ENCODE measurements at places on chromosomes 4 and X.

GRCh38 chr4:77052352-77052751, 23.4 kb downstream of the CCNI start:
- DNase-seq: peak; percentile 67

- DNase-seq: no peak
Observed at GRCh38 chr4:7236847-7237246, 44.5 kb downstream of the SORCS2 start.

DNA sequence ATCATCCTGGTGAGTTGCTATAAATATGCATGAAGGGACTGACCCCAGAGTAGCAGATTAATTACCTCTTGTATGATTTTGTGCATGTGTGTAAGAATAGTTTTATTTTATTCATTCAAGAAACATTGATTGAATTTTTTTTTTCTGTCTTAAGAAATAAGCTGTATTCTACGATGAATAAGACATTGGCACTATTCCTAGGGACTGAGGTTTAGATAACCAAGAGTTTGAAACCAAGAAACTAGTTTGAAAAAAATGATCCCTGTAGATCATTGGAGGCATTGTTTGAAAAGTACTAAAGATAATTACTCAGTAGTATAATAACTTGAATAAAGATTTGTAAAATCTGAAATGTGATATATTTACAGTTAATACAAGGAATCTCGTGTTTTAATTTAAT, 1086.9 kb downstream of the PCDH7 start:
- no peak for DNase-seq

DNA sequence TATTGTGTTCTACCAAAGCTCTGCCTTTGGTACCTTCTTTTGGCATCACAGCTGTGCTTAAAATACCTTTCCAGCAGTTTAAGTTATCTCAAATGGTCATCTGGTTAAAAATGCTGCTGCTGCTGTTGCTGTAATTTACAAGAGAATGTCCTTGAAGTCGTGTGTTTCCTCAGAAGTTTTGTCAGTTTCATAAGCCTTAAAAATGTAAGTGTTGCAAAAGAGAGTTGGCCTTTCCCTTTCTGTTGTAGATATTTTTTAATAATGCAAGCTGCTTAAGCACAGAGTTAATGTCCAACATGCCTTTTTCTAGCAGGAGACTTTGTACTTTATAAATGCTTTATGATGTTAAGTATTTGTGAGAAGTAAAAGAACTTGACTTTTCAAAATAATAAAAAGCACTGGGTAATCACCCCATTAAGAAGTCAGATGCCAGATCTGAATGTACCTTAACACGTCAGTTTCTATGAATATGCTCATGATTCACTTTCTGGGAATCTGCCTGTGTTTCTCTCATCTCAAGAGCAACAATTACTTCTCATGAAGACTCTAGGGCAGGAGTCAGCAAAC, 35.3 kb upstream of the TENM3 start:
- no peak for DNase-seq

DNA sequence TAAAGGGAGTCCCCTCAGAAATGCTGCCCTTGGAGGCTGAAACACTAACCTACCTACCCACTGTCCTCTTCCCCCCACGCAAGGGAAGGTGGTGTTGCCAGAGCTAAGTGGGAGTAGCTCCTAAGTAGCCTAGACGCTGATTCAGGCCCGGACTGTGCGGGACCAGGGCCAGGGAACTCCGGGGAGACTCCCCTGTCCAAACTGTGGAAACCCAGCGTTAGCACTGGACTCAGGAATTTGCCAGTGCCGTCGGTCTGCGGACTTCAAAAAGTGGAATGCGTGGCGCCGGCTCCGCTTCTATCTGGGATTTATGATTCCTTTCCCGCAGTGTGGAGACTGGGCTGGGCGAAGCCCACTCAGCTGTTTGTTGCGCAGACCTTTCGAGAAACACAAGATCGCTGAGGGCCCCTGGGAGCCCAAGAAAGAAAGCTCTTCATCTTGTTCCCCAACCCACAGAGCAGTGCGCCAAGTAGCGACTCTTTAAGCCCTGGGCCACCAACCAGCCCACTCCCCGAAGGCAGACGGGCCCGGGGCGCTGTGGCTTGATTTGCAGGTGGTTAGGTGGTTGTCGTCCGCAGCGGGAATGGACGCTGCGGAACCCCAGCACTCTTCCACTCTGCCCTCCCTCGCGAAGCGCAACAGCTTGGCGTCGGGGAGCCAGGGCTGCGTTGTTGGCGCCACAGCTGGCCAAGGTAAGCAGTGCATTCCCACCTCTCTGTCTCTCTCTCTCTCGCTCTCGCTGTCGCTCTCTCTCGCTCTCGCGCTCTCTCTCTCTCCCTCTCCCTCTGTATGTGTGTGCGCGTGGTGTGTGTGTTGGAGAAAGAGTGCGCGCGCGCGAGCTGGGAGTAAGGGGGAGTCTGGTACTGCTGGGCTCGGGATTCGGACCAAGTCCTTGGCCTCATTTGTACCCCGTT, 2.0 kb downstream of the TMEM255A start:
- DNase-seq: peak; percentile 67

DNA sequence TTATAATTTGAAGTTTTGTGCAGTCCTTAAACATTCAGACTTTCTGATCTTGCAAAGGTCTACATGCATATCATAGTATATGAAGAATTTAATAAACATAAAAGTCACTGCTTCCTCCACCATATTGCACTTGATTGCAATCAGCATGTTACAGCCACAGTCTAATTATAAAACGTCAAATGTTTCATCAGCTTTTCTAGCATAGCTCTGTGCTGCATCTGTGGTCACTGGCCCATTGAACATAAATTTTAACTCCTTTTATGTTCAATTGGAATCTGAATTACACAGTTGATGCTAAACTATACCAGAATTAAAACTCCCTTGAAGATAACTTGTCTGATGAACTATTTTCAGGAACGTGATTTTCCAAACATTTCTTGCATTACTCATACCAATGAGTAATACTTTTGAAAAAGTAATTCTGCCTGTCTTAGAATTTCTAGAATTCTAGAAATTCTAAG, 329.1 kb downstream of the GALNTL6 start:
- DNase-seq: no peak

DNA sequence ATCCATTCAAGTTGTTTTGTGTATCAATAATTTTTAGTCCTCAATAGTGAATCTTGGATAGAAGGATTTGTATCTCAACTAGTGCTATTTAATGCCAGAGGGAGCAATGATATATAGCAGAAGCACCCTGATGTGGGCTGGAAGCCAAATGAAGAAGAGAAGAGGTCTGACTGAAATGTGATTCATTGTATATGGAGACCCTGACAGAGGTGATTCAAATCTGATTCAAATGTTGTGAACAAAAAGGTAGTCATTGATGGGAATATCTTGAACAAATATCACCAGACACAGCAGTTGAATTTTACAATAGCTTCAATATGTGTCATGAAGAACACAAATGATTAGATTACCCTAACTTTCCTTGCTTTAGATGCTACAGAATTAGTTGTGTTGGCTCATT, 27.5 kb upstream of the SULT1B1 start:
- no peak for DNase-seq
